Dermis blood vessel endothelial cell (primary cell): ENCODE measurements at places on chromosomes 12 and 14. TPM values are rescaled to one million over a fixed set of nuclear protein-coding genes. Genes with fewer than 3 reads are reported as not detected.

DNA sequence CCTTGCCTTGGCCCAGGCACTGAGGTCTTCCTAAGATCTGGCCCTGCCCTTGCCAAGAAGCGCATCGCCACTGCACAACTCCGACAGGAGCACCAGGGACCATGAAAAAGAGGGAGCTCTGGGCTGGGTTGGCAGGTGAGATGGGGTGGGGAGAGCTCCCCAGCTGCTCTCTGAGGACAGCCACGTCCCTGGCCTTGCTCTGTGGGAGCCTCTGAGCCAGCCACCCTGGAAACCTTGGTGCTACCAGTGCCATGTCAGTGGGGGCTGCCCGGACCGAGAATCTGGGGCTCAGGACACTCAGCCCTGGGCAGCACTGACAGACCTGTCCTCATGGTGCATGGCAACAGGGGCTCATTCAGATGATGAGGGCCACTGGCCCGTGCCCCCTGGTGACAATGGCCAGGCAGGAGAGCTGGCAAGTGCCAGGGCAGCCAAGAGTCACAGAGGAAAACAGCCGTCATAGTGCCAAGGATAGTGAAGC lies 134.8 kb downstream of the ZFP36L1 start:
- no peak for DNase-seq

- DNase-seq: no peak
Observed at GRCh38 chr12:94405413-94406116, 54.1 kb downstream of the CEP83 start.

GRCh38 chr12:56333197-56333678 lies 562 bp downstream of the PAN2 start:
- DNase-seq: no peak

DNA sequence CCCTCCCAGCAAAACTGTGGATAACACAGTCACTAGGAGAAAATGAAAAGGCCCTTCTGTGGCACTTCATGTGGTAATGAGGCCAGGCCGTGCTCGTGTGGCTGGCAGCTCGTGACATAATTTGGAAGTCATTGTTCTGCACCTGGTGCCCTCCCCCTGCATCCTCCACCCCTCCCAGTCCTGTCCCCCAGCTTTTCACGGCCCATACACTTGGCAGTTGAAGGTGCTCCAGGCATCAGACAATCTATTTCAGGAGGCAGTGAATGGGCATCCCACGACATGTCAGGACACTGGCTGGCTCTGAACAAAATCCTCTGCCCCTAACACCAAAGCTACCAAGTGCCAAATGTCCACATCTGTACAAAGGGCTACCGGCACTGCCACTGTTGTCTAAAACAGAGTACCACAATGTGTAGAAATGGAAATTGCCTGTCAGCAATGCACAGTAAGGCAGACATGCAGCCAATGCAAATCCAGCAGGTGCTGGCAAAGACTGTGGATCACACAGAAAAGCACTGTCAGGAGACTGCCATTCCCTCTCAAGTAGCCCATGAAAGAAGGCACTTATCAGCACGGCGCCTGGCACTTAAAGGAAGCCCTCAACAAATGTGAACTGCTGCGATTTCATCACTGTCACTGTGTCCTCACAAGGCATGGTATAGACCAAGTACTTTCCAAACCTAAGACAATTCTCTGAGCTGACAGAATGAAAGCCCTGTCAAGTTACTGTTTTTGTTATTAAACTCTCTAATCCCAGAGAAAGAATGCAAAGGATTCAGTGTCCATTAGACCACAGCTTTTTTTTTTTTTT lies 39.1 kb downstream of the CORO1C start:
- DNase-seq: peak; percentile 52

- no peak for DNase-seq
Observed at GRCh38 chr12:63304887-63305316, 153.9 kb upstream of the AVPR1A start.

GRCh38 chr12:91630083-91630482 lies 447.5 kb upstream of the DCN start:
- no peak for DNase-seq

DNA sequence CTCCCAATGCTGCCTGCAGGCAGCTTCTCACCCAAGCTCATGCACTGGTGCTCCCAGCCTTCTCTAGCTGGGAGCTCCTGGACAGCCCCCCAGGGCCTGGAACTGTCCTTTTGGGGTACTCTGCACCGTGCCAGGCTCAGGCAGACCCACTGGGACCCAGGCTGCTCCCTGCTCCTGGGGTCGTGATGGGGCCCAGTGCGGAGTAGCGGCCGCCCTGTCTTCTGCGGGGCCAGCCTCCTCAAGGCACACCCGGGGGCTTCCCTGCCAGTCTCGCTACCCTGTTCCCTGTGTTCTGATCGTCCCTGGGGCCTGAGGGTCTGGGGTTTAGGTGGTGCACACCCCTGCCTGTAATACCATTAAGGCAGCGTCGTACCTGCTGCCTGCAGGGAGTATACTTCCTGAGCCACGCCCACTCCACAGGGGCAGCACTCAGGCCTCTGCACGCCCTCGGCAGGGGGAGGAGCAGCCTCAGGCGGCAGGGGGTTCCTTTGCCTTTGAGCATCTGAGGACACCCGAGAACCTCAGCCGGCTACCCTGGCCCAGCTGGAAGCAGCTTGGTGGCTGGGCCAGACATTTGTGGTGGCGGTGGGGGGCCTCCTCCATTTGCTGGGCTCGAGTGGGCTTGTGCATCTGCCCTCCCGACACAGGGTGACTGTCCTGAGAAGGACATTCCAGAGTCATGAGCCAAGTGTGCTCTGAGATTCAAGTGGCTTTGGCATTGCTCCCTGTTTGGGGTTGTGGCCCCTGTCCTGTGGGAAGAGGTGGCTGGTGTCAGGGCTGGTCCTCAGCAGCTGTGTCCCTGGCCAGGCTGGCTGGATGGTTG lies 9.2 kb upstream of the CRIP2 start:
- DNase-seq: no peak

DNA sequence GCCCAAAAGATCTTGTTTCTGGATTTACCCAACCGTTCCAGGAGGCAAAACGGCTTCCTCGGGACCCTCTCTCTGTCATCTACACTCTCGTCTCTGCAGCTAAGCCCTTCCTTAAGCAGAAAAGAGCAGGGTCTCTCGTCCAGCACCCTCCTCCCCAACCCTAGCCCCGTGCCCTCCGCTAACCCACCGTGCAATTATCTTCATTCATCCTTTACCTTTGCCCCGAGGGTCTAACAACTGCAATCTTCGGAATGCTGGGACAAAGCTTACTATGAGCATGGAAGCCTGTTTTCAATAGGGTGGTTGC lies 276 bp upstream of the BMAL2 start:
- DNase-seq: no peak

DNA sequence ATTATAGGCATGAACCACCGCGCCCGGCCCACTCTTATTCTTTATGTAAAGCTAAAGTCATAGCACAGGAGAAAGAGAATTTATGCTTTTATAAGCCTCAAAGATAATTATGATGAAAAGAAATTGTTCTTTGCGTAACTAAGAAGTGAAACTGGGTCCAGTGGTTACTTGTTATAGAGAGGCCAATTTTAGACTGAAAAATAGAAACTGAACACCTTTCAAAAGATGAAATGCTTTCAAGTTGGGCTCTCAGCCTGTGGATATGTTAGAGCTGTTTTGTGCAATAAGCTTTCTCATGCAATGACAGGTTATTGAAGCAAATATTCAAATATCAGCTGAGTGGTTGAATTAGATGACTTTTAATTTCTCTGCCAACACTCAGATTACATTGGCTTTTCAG lies 7.9 kb downstream of the TMEM253 start:
- no peak for DNase-seq

- peak; percentile 39 for DNase-seq
Observed at GRCh38 chr14:103317251-103317650, 16.8 kb upstream of the EIF5 start.

- DNase-seq: peak; percentile 75
Observed at GRCh38 chr14:104094709-104095425, 9.4 kb downstream of the ASPG start.

- no peak for DNase-seq
Observed at GRCh38 chr14:94024549-94024948, 1.6 kb upstream of the OTUB2 start.

GRCh38 chr14:101997429-101998336 lies 33.3 kb downstream of the DYNC1H1 start:
- no peak for DNase-seq

GRCh38 chr14:99513946-99514551 lies 32.8 kb downstream of the CCNK start:
- DNase-seq: no peak

- no peak for DNase-seq
Observed at GRCh38 chr14:80393766-80394165, 182.5 kb upstream of the DIO2 start.

- no peak for DNase-seq
Observed at GRCh38 chr12:91561958-91562325, 379.3 kb upstream of the DCN start.

DNA sequence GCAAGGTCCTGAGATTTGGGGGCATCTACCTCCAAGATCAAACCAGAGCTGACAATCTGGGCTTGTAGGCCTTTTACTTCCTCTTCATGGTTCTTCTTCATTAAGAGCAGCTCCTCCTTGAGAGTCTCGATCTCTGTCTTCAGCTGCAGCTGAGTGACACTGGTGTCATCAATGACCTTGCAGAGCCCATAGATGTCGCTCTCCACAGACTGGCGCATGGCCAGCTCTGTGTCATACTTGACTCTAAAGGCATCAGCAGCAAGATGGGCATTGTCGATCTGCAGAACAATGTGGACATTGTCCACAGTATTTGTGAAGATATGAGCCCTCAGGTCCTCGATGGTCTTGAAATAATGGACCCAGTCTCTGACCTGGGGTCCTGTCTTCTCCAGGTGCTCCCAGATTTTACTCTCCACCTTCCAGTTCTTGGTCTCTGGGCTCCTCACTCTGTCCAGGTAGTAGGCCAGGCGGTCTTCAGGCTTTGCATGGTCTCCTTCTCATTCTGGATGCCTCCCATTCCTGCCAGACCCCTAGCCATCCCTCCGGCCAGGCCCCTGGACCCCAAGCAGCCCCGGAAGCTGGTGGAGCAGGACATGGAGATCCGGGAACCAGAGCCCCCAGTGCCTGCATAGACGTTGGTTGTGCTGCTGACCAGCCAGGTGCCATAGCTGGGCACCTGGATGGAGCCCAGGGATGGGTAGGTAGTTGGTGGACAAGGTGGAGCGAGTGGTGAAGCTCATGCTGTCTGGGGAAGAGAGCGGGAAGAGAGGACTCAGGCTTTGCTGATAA lies 141.0 kb downstream of the MSRB3 start:
- DNase-seq: no peak

GRCh38 chr12:105920161-105920684 lies 218.5 kb downstream of the NUAK1 start:
- peak; percentile 9 for DNase-seq

- DNase-seq: no peak
Observed at GRCh38 chr12:52295663-52296062, 4.3 kb upstream of the KRT81 start.

- peak; percentile 63 for DNase-seq
Observed at GRCh38 chr12:10214136-10214894, 1.6 kb downstream of the GABARAPL1 start.

DNA sequence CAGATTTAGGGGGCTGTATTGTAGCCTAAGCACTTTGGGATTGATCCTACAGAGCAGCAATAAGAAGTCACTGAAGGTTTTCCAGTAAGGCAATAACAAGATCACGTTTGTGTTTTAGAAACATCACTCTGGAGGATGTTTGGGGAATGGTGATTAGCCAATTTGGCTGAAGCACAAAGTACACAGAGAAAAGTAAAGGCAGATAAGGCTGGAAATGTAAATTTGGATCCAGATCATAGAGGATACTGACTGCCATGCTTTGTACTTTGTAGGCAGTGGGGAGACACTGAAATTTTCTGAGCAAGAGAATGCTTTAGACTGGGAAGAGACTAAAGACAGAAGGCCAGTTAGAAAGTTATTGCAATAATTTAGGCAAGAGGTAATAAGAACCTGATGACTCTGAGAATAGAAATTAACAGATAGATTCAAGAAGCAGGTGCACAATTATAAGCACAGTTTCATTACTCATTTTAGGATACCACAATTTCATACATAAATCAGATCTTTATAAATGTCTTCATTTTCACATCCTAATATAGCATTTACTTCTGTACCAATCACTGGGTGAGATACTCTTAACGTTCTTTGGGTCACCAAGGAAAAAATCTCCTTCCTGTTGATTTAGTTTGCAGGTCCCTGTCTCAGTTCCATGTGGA lies 314.5 kb upstream of the GARIN6 start:
- no peak for DNase-seq

DNA sequence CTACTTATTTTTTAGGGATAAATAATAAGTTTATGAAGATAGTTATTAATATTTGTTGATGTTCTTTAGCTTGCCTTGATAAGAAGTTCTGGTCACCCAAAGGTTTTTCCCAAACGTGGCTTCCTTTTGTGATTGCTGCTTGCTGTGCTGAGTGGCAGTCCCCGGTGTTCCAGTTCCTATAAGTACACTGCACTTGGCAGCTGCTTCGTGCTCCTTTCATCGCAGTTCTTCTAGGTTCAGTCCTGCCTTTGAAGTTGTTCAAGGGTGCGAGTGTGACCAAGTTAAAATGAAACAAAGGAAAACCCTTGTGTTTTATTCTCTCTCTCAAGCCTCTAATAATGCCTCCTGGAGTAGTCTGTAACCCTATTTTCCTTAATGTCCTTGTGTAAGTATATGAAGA lies 128.5 kb upstream of the ATF1 start:
- DNase-seq: no peak

GRCh38 chr12:90515199-90516175 lies 439.5 kb downstream of the CCER1 start:
- DNase-seq: peak; percentile 75

GRCh38 chr14:72894623-72895378 lies 900 bp upstream of the DPF3 start:
- DNase-seq: peak; percentile 48

GRCh38 chr12:91744597-91744996 lies 401.0 kb downstream of the BTG1 start:
- no peak for DNase-seq

DNA sequence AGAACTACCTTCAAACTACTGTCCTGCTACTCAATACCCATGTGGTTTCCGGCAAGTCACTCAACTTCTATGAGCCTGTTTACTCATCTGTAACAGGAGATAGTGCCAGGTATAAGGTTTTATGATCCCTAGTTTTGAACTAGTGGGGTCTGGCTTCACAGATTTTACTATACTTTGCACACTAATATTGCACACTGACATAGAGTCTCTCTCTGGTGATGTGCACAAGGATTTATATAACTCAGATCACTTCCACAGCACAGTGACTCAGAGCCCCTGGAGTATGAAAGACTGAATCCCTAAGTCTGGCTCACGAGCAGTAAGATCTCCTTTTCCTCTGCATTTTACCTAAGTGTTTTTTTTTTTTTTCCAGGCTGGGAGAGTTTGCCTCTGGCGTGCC lies 69.7 kb upstream of the SLC38A2 start:
- DNase-seq: peak; percentile 61

- DNase-seq: peak; percentile 62
Observed at GRCh38 chr14:77000340-77001270, 27.9 kb downstream of the IRF2BPL start.

PRORP gene
- total RNA-seq: 39.8 and 41.6 TPM in 2 replicates

RAB35 gene
- total RNA-seq: 42.0 and 51.6 TPM in 2 replicates

NID2 gene
- 19.6 and 39.2 TPM in 2 replicates for total RNA-seq

TAS2R9 gene
- total RNA-seq: not detected in 2 replicates

GZMB gene
- not detected in 2 replicates for total RNA-seq

KCNK13 gene
- total RNA-seq: 0.05 TPM in 1 of 2 replicates, not detected in the other

PRICKLE1 gene
- 11.6 and 12.3 TPM in 2 replicates for total RNA-seq

TCL1B gene
- total RNA-seq: not detected in 2 replicates

KRT5 gene
- 0.42 and 2.7 TPM in 2 replicates for total RNA-seq

INSM2 gene
- not detected in 2 replicates for total RNA-seq

KRT75 gene
- total RNA-seq: not detected in 2 replicates

ACSS3 gene
- 0.37 and 1.0 TPM in 2 replicates for total RNA-seq
